ENCODE measurements at places on chromosomes 2 and 18.

- no peak for DNase-seq
Observed at GRCh38 chr2:39618736-39619135, 47.0 kb upstream of the TMEM178A start.

GRCh38 chr2:223494942-223495341 lies 107.2 kb downstream of the SCG2 start:
- no peak for DNase-seq

GRCh38 chr18:62596145-62597005 lies 73.5 kb downstream of the ZCCHC2 start:
- no peak for DNase-seq

- no peak for DNase-seq
Observed at GRCh38 chr18:48893061-48893607, 57.6 kb downstream of the SMAD7 start.

- no peak for DNase-seq
Observed at GRCh38 chr18:41752826-41753225, 202.2 kb upstream of the PIK3C3 start.

- no peak for DNase-seq
Observed at GRCh38 chr18:63867368-63868125, 20.0 kb upstream of the SERPINB2 start.

Measured in activated naive CD4-positive, alpha-beta T cell treated with Interleukin-2 at 50 U/mL for 16 hours (primary cell).